Cerebellum (tissue), 4 donors: ENCODE measurements at places on chromosomes 5 and 9.

DNA sequence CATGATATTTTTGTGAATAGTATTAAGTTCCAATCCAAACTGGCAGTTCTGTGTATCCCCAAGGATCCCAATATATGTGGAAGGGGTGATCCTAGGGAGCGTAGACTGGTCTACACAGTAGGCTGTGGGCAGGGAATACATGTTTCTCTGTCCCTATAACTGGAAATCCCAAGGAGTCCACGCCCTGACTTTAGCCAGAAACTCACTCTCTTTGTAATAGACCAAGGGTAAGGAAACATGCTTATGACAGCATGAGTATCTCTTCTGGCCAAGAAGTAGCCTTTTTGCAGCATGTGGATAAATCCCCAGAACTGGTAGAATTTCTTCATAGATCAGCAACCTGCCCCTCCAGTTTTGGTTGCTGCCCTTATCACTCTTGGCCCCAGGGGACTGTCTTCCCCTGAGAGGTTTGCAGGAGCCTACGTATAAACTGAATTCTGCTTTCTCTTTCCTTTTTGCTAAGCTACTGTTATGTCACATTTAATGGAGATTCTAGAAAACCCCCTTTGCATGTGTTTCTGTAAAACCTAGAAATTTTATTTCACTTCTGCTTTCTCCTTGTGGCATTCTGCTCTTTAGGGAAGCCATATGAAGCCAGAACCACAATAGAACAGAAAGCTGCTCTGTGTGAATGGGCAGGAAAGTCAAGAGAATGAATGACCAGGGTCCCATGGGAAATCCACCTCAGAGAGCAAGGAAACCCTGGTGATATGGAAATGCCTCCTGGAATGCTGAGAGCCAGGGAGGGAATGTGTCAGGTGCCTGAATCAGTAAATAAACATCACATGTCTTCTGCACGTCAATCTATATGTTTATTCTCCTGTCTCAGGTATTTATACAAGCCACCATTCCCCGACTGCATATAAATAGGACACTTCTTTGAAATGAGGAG is 3.5 kb downstream of the IFNA2 start:
- DNase-seq: no peak

- no peak for DNase-seq
Observed at GRCh38 chr9:87465816-87466215, 31.9 kb upstream of the DAPK1 start.

- no peak for DNase-seq
Observed at GRCh38 chr5:1820381-1820780, 19.2 kb downstream of the NDUFS6 start.

GRCh38 chr9:71218774-71219173 is 97.4 kb upstream of the TRPM3 start:
- DNase-seq: no peak

GRCh38 chr5:53373451-53374158 is 106.8 kb upstream of the FST start:
- DNase-seq: no peak

DNA sequence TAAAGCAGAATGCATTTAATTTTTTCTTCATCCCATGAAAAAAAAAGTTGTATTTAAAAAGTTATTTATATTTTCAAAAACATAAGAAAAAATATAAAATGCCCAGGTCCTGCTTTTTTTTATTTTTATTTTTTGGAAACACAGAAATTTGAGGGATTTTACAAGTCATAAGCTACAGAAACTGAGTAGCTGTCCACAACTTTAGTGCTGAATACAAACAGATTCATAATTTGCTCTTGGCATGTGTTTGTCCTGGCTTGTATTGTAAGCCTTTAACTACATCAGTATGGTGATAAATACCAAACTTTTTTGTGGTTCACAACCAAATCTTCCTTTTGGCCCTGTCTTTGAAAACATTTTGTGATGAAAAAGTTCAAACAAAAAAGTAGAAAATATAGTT is 7.5 kb upstream of the PLCXD3 start:
- DNase-seq: no peak

DNA sequence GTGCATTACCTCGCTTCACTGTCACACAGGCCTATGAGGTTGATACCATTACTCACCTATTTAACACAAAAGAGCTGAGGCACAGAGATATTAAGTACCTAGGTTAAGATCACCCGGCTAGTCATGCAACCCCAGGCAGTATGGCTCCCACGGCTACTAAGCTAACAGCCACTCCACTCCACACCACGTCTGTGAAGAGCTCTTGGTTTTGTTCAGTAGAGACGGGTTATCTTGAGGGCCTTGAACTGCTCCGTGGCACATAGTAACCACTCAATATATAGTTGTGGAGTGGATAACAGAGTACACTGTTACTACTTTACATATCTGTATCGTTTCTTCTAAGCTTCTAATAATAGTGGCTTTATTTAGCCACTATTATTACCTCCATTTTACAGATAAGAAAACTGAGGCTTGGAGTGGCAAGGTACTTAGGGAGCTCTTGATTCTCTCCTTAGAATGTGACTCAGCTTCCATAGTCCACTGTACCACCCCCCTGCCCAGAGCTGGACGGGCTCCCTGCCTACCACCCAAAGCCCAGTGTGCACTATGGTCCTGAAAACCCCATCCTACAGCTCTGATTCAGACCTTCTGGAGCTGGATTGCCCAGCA is 1.0 kb upstream of the CORO2A start:
- DNase-seq: no peak

GRCh38 chr5:168697034-168697720 is 118.0 kb upstream of the PANK3 start:
- no peak for DNase-seq

GRCh38 chr9:94973451-94973941 is 247.0 kb downstream of the AOPEP start:
- no peak for DNase-seq

- no peak for DNase-seq
Observed at GRCh38 chr9:113160571-113160970, 9.8 kb downstream of the SLC31A2 start.

- no peak for DNase-seq
Observed at GRCh38 chr5:179368126-179368805, 23.0 kb upstream of the ADAMTS2 start.

DNA sequence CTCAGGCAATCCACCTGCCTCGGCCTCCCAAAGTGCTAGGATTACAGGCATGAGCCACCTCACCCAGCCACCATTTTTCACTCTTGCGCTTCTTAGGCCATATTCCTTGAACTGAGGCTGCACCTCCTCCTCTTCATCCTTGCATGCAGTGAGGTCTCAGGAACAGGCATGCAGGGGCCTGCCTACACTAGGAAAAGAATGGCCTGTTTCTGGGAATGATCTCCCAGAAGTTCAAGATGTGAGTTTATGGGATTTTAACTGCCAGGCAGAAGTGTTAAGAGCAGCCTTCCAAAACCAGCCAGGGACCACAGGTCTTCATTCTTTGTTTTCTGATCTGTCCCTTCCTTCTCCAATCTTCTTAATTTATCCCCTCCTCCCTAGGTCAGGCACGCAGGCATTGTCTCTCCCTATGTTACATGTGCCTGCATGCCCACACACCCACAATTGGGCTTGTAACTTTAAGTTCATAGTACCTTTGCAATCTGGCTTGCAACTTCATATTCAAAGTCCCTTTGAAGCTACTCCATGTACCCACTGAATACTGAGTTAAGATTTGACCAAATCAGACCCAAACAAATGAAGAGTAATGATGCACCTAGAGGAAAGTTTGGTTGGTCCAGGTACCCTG is 10.5 kb upstream of the HSPA4 start:
- DNase-seq: no peak

DNA sequence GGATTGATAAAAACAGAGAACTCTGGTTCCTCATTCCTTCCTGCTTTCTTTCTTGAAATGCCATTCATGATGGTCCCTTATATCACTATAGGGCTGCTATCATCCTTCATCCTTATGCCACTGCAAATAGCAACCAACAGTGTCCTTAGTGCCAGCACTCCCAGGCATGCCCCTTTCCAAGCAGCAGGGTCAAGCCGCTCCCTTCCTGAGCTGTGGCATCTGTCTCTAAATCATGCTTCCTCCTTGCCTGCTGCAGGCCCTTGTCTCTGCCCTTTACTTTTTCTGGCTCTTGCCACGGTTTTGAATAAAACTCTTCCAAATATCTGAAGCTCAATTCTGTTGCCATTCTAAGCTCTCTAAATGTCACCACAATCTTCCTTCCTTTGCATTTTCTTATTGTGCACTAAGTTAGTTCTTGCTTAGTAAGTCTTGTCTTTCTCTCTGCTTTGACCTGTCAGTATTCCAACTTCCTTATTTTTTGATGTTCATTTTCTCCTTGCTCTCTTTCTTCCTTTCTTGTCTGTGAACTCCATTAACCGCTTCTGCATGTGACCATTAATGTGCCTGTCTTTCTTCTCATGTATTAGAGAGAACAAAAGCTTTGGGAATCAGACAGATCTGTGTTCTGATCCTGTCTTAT is 19.9 kb downstream of the TLR4 start:
- no peak for DNase-seq

DNA sequence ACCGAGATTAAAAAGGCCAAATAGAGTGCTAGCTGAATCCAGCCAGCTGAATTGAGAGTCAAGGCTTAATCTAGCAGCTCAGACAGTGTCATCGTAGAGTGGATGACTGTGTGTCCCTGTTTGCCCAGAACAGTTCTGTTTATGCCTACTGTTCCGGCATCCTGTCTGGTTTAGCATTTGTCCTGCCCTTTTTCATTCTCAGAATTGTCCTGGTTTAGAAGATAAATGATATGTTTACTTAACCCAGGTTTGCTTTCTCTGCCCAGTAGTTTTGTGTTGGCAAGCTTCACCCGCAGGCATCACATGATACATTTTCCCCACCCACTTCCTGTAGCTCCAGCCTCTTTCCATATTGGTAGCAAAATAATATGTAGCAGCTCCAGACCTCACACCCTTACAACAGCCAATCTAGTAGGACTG is 41.3 kb upstream of the ZSWIM6 start:
- DNase-seq: no peak

DNA sequence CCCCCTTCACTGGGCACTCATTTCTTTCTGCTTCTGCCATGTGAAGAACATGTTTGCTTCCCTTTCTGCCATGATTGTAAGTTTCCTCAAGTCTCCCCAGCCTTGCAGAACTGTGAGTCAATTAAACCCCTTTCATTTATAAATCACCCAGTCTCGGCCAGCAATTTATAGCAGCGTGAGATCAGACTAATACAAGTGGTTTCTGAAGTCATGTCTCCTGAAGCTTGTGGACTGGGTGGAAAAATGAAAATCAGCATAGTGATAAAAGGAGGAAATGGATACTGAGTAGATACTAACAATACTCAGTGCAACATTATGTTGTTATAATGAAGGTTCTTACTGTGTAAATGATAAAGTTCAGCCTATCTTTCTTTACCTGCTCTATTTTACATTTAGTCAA is 35.1 kb downstream of the NNT start:
- DNase-seq: no peak

DNA sequence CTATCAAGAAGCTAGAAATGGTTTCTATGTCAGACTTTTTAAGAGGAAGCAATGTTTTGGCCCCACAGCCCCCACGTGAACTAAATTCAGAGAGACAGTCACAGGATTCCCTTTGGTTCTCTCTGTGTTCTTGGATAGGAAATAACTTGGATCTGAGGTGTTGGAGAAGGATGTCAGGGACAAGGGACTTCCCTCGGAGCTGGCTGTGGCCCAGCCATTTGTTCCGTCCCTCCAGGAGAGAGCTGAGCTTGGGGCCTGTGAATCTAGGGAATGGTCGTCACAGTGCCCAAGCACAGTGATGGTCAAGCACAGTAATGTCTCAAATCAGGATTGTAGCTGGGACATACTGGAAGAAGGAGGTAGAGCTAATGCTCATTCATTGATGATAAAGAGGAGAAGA is 2.0 kb downstream of the C7 start:
- DNase-seq: no peak

DNA sequence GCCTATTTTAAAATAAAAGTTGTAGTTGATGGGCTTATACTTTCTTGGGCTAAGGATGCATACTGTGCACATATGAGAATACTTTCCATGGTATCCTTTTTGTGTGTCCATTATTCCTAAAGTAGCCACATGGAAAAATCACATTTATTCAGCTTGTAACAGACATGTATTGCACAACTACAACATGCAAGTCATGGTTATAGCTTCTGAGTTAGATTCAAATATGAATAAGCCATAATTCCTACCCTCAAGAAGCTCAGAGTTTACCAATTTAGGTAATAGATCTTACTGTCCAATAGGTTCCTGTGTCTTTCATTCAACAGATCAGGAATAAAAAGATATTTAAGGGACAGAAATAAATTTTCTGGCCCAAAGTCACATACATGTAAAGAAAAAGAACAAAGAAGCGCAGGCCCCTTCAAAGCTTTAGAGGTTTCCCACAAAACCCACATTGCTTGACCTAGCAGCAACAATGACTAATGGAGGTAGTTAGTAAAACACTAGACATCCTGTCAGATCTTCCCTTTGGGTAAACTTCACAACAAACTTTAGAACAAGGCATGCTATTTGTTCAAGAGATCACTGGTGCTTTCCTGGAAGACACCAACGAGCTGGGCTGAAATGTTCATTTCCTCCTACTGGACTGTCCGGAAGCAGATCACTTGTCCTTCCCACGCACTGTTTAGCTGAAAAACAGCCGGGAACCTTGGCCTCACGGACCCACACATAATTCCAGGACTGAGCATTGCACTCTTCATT is 78.4 kb upstream of the ITGA1 start:
- DNase-seq: no peak

- no peak for DNase-seq
Observed at GRCh38 chr9:91146391-91147019, 215.2 kb downstream of the AUH start.

- no peak for DNase-seq
Observed at GRCh38 chr5:3377831-3378230, 217.8 kb upstream of the IRX1 start.

GRCh38 chr5:159877894-159878448 is 38.3 kb upstream of the ADRA1B start:
- DNase-seq: peak; percentile 4

DNA sequence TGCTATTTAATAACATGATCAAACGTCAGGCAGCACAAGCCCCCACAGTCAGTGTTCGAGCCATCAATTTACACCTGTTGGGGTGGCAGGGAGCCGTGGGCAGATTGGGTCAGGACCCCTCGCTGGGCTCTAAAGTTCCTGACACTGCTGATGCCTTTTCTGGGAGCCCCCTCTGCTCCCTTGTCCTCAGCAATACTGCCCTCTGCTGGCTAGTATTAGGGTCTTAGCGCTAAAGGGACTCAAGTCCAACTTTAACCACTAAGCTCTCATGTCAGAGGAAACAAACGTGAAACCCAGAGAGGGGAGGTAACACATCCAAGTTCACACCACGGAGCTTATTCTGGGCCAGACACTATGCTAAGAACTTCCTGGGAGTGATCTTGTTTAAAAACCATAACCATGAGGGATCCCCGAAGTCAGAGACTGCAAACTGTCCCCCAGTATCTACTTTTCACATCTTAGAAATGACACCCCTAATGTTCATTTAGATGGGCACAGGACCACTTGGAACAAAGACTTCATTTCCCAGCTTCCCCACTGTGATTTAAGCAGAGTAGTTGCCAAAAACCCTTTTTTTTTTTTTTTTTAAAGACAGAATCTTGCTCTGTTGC is 20.4 kb downstream of the ANKS6 start:
- peak; percentile 71 for DNase-seq

DNA sequence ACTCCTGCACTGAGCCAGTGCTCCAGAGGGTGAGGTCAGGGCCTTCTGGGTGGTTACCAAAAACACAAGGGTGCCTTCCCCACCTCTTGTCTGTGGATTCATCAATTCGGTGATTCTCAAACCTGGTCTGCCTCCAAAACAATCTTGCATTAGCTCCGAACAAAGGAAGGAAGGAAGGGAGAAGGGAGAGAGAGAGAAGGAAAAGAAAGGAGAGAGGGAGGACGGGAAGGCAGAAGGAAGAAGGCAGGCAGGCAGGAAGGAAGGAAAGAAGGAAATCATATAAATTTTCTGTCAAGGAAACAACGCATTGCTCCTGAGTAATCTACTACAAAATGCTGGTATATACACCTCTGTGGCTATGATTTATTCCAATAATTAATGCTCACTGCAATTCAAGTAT is 39.3 kb downstream of the MYO10 start:
- DNase-seq: no peak
